ENCODE measurements at places on chromosomes 7 and 10.
A peak's percentile ranks its signal among the peaks of the same experiment; 100 is the strongest.

DNA sequence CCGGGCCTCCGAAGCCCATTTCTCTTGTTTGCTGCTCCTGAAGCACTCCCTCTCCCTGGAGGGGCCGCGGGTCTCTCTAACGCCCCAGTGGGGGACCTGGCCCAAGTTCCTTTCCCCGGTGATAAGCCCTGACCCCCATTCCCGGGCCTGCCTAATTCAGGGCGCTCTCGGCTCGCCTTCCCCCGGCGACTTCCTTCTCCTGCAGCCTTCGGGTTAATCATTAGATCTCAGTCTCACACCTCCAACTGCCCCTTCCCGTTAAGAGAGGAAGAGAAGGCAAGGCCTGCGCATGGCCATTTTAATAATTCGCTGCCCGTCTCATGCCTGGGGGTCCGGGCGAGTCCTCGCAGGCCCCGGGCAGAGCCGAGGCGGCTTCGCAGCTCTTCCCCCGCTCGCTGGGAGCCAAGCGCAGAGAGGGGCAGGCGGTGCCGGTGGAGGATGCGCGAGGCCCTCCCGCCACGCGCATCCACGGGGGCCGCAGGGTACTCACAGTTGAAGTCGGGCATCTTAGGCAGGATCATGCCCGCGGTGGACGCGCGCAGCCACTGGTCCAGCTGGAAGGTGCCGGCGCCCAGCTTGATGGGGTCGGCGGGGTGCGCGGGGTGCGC, 1.2 kb downstream of the MNX1 start:
- no peak for DNase-seq

DNA sequence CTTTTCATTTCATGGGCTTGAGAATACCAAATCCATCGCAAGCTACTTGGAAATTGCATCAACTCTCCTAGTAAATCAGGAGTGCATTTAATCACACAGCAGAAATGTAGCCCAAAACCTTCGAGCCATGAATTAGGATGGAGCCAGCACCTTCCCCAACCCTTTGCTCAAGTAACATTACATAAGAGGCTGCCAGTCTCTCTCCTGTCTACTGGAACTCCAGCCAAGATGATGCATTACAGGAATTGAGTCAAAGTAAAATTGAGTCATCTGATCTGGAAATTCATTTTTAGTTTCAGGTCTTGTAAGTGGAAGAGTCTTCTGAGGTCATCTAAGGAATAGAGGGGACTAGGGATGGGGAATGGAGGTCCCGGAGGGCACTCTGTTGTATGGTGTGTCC, 69.7 kb upstream of the FHIP2A start:
- peak; percentile 35 for DNase-seq

DNA sequence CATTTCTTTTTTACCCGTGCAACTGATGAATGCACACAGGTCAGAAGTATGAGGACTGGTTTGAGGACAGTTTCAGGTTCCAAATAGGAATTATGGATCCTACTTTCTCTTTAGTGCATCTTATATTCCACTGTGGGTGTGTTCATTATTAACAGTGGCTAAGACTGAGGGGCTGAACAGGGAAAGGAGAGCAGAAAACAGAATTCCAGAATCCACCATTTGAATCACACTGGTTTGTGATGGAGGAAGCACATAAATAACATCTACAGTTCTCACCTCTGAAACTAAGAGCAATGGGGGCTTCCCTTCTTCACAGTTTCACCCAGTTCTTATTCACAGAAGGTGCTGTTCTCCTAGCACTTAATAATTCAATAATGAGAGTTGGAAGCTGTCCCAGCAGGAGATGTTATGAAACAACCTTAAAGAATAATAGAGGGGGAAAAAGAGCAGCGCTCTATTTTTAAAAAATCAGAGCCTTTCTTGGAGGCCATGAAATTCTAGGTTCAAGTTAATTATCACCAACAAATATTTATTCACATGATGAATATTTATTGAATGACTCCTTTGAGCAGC, 205.1 kb downstream of the CREB5 start:
- DNase-seq: no peak

DNA sequence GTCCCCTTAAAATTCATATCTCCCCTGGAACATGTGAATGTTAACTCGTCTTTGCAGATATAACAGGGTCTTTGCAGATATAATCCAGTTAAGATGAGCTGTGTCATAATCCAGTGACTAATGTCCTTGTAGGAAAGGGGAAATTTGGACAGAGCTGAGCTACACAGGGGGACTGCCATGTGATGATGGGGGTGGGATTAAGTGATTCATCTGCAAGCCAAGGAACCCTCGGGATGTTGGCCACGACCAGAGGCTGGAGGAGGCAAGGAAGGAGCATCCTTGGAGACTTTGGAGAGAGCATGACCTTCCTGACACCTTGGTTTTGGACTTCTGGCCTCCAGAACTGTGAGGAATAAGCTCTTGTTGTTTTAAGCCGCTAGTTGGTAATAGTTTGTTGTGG, 153.9 kb upstream of the PCBD1 start:
- DNase-seq: no peak

- no peak for DNase-seq
Measured at GRCh38 chr7:51187941-51188340, 128.7 kb downstream of the COBL start.

GRCh38 chr7:78677391-78677790, 776.1 kb downstream of the MAGI2 start:
- DNase-seq: no peak

DNA sequence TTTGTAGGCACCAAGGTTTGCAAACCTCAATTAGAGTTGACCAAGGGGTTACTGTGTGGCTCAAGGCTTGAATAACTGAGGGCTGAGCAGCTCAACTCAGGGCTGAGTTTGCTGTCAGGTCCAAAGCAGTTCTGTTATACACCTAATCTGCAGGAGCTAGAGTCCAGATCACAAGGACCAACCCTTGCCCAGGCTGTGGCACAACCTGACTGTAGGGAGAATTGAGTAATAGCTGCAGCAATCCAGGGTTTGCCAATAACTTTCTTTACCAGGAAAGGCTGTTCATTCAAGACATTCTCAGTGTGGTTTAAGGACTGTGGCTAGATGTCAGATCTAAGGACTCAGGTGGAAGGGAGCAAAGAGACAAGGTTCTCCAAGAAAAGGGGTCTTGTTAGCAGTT, 115.6 kb upstream of the IMMP2L start:
- DNase-seq: no peak

GRCh38 chr7:26451997-26452396, 160.3 kb downstream of the SNX10 start:
- no peak for DNase-seq

GRCh38 chr7:72283309-72283708, 128.8 kb downstream of the CALN1 start:
- no peak for DNase-seq

GRCh38 chr7:143042159-143042789, 9.9 kb upstream of the OR6V1 start:
- DNase-seq: no peak

DNA sequence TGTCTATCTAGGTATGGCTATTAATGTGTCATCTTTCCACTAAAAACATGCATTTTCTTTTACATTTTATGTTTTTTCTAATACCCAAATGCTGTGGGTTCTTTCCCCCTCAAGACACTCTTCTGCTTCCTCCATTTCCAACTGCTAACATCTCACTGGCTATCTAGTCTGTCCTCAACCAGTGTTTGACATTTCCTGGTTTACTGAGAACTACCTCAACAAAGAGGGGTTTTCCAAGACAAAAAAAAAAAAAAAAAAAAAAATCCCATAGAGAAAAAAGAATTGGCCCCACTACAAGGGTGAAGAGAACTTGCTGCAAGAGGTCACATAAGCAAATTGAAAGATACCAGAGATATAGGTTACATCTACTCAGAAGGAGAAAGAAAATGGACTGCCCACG, 359.7 kb downstream of the CRPPA start:
- DNase-seq: no peak

DNA sequence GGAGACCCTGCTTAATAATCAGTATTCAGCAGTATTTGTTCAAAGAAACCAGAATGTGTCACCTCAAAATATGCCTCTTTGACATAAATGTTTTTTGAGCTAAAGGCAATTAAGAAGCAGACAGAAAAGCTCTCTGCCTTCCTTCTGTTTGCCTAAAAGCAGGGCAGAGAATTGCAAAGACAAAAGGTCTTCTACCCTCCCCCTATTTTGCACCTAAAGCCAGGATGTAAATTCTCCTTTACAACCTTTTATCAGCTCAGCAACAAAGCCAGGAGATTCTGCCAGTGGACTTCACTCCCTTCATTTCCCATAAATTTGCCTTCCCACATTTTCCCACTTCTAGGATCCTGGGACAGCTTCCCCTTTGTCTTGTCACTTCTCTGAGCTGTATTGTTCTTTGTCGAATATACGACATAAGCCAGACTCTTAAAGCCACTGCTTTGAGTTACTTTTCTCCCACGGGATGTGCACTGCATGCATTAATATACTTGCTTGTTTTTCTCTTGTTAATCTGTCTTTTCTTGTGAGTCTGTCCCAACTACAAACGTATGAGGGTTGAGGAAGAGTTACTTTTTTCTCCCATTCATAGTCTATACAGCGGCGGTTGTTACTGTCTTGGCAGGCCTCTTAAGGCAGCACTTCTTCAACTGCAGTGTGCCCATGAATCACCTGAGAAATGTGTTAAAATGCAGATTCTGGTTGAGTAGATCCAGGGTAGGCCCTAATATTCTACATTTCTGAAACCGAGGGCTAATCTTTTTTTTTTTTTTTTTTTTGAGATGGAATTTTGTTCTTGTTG, 48.2 kb downstream of the ST8SIA6 start:
- no peak for DNase-seq

DNA sequence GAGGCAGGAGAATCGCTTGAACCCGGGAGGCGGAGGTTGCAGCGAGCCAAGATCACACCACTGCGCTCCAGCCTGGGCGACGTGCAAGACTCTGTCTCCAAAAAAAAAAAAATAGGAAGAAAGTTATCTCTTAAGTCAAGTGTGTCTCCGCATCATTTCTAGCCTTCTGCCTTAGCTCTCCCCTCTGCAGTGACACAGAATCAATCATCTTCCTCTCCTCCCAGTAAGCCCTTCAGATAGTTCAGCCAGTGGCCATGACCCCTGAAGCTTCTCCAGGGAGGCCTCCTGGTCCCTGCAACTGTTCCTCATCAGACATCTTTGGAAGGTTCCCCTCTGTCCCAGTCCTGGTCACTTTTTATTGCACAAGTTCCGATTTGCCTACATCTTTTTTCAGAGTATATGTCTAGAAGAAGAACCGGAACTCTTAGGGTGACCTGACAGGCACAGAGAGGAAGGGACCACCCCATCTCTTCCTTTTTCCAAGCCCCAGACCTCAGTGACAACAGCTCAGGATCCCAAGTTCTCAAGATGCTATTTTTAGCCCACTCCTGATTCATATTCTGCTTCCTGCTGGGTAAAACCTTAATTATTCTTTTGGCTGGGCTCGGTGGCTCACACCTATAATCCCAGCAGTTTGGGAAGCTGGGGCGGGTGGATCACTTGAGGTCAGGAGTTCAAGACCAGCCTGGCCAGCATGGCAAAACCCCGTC, 6.6 kb upstream of the RHBDD2 start:
- no peak for DNase-seq

- no peak for DNase-seq
Measured at GRCh38 chr7:87628780-87629569, 777 bp downstream of the RUNDC3B start.

DNA sequence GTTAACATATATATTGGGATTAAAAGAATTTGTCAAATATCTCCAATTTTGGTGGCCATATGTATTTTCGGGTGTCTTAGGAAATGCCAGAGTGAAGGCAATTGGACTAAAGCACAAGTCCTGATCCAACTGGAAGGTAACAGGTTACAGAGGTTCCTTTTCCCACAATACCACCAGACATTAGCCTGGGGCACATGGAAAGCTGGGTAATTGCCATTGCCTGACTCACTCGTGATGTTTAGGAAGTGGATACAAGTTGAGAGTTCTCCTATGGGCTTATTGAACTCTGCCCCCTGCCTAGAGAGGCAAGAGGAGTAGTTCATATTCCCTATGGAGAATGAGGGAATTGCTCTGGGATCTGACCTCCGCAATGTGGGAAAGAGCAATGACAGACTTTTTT, 5.7 kb downstream of the DNAH11 start:
- DNase-seq: no peak

GRCh38 chr10:1308173-1308961, 252.2 kb downstream of the WDR37 start:
- no peak for DNase-seq

GRCh38 chr10:12934777-12935176, 66.7 kb downstream of the CCDC3 start:
- DNase-seq: no peak

- DNase-seq: no peak
Measured at GRCh38 chr10:118027397-118027796, 19.3 kb downstream of the RAB11FIP2 start.

DNA sequence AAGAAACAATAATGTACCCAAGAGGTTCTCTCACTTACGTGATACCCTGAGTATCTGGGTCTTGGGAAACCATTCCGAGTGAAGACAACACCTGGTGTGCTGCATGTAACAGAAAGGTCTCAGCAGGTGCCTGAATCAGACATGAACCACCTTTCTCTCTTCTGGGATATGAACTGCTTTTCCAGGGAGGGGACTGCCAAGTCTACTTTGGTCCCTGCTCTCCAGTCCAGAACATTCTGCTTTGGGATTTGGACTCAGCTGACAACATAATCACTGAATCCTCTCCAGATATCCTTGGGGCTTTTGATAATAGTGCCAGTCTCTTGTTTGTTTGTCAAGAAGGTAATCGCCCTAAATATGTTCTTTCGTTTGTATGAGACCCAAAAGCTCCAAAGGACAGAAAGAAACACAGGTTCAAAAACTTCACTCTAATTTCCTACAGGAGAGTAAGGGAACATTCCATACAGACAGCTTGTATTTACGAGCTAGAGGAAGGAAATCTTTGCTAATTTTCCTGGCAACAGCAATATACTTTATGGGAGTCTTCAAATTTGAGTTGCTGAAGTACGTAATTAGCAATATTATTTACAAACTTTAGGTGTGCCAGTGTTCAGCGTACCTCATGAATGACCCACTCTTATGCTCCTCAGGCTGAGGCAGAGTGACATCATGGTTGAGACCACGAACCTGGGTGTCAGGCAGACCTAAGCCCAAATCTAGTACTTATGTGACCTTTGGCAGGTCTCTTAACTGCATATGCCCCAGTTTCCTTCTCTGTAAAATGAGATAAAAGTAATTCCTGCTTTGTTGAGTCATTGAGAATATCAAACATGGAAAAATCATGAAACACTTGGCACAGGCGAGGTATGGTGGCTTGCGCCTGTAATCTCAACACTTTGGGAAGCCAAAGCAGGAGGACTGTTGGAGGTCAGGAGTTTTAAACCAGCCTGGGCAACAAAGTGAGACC, 5.4 kb downstream of the ABLIM1 start:
- DNase-seq: no peak

GRCh38 chr7:46603780-46604179, 682.7 kb upstream of the IGFBP3 start:
- DNase-seq: no peak

- DNase-seq: no peak
Measured at GRCh38 chr7:123770378-123770777, 21.6 kb upstream of the WASL start.

DNA sequence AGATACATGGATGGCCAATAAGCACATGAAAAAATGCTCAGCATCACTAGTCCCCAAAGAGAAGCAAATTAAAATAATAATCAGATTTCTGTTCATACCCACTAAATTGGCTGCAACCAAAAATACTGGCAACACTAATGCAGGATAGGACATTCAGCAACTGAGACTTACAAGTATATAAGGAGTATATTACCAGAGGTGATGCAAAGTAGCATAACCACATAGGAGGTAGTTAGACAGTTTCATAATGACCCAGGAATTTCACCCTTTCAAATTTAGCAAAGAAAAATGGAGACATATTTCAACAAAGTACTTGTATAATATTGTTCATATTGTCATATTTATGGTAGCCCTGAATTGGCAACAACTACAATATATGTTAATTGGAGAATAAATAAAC, 727.8 kb downstream of the GRID1 start:
- DNase-seq: no peak

GRCh38 chr7:21251151-21251800, 176.6 kb upstream of the SP4 start:
- no peak for DNase-seq

All from BJ (cell line).